ENCODE measurements at places on chromosomes 11 and 22.

DNA sequence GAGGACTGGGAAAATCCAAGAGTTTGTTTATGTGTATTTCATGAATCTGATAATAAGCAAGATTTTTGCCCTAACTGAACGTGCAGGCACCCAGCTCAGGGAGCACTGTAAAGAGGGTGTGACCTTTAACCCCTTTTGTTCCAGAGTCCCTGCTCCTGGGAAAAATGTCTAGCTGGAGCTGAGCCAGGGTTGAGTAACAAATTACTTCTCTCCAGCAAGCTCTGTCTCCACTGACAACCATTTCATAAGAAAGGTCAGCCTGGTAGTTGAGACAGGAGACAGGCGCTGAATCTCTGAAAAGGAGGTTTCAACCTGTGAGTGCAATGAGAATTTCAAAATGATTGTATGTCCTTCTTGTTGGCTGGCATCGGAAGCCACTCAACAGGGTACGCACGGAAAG lies 156.4 kb upstream of the NARS2 start:
- DNase-seq, result no peak

DNA sequence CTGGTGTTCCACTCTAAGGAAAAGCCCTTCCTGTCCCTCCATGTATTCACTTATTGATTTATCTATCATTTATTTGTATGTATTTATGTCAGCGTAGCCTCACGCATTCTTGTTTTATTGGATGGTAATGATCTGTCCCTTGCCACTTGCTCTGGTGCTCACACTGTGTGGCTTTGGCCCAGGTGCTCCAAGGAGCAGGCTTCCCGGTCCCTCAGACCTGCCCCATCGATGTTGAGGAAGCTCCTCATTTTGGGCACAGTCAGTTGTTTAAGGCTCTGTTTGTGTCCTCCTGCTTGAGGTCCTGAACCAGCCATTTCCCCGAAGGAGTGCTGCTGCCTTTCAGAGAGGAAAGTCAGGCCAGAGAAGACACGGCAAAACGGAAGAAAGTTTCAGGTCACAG lies 1485.4 kb downstream of the TBC1D22A start:
- DNase-seq, result no peak

DNA sequence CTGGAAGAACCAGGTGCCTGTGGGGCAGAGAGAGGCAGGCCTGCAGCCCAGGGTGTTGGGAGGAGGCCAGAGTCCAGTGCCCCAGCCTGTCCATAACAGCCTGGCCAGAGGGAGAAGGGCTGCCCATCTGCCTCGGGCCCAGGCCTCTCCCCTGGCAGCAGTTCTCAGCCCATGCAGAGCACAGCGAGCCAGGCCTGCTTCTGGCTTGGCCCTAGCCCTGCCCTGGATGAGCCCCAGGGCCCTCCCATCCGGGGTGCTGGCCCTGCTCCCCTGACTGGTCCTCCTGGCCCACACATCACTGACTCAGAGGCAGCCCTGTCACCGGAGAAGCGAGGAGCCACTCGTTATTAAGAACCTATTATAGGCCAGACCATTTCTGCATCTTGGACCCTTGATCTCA lies 19.7 kb upstream of the MYRF start:
- no peak for DNase-seq

- no peak for DNase-seq
Measured at GRCh38 chr11:62682518-62682917, 3.6 kb upstream of the UBXN1 start.

- DNase-seq, result no peak
Measured at GRCh38 chr22:49586244-49586748, 241.4 kb downstream of the BRD1 start.

- DNase-seq, result no peak
Measured at GRCh38 chr11:111605681-111606080, 3.4 kb downstream of the SIK2 start.

DNA sequence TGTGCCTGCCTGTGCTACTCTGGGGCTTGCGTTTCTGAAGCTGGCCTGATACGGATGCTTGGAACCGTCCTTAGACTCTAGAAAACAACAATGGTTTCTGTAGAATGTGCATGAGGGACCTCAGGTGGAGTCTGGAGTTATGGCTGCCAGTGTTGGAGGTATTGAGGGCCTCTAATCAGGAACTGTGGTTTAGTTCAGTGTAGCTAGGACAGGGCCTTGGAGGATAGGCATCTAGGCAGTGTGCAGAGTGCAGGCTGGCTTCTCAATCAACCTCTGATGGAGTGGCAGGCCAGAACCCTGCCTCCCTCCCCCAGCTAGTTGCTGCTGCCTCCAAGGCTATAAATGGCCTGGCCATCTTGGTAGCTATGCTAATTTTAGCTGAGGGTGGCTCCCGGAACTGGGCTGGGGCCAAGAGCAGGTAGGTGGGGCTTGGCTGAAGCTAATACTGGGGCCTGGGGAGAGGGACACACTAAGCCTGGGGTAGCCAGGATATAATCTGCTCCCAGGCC lies 4.0 kb downstream of the STIM1 start:
- DNase-seq, result no peak

Measured in SIG-M5 (cell line).